ENCODE measurements at places on chromosomes 5 and 9.

GRCh38 chr5:39716532-39717028, 291.8 kb upstream of the DAB2 start:
- no peak for DNase-seq

DNA sequence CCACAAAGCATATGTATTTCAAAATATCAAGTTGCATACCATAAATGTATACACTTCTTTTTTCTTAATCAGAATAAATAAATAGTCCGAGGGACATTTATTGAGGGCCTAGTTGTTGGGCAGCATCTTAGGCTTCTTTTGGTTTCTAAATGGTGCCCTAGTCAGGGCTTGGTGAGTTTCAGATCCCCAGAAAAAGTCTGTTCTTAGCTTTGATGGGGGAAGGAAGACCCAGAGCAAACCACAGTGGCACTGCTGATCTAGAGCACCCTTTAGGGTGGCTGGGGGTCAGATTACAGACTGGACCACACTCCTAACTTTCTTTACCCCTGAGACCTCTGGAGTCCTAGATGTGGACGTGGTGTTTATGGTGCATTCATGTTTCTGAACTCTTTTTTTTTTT, 97.8 kb downstream of the C9orf152 start:
- no peak for DNase-seq

DNA sequence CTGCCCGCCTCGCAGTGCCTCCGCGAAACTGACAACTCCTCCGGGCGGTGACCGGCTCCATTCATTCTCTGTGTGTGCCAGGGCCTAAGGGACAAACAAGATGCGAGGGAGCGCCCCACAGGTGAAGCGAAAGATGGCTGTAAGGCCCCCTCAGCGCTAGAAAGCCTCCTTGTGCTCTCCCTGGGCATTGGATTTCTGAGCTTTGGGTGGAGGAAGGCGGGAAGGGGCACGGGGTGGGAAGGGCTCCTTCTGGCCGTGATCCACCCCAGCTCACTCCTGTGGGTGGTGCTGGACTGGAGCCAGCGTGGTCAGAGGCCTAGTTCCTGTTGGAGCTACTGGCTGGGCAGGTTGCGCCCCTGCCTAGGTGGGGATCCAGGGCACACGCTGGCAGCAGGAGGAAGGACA, 943 bp downstream of the GALNT12 start:
- no peak for DNase-seq

- DNase-seq: no peak
Observed at GRCh38 chr9:121876255-121876654, 216.9 kb downstream of the TTLL11 start.

GRCh38 chr5:68007451-68007850, 208.1 kb upstream of the PIK3R1 start:
- DNase-seq: no peak

GRCh38 chr5:96127538-96127937, 165.9 kb upstream of the ELL2 start:
- DNase-seq: no peak

GRCh38 chr5:172644266-172644665, 3.2 kb downstream of the NEURL1B start:
- no peak for DNase-seq

- no peak for DNase-seq
Observed at GRCh38 chr5:135977375-135977928, 22.7 kb upstream of the LECT2 start.

DNA sequence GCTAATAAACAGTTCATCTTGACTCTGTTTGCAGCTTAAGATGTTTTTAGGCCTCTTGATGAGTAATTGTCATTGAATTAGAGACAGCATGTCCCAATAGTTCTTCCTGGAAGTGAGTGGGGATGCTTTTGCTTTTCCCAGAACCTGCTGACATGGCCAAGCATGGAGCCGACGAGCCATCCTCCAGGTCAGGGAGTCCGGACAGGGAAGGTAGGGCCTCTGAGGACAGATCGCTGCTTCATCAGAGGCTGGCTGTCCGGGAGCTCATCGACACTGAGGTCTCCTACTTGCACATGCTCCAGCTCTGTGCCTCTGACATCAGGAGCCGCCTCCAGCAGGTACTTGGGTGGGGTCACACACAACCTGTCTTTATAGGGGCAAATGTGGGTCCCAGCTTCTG, 16.3 kb downstream of the ARHGEF37 start:
- no peak for DNase-seq

- DNase-seq: no peak
Observed at GRCh38 chr9:72864327-72864726, 88.5 kb downstream of the ALDH1A1 start.

GRCh38 chr9:136089697-136090045, 5.4 kb downstream of the NACC2 start:
- DNase-seq: no peak

GRCh38 chr9:136665704-136666371, 3.1 kb downstream of the EGFL7 start:
- no peak for DNase-seq

DNA sequence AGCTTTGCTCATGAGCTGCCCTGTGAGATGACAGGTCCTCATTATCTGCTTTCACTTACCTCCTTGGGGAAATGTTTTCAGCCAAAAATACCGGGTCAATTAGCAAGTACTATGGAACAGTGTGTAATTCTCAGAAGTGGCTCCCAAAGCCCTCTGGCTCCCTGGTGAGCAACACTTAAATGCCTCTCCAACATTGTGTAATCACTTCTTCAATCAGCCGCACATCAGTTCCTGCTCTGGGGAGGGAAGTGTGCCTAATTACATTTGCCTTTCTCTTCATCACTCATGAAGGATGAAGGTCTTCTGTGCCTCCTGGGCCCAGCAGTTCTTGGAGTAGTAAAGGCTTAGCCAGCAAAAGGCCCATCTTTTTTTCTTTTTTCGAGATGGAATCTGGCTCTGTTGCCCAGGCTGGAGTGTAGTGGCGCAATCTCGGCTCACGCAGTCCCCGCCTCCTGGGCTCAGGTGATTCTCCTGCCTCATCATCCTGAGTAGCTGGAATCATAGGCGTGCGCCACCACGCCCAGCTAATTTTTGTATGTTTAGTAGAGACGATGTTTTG, 23.1 kb downstream of the NIM1K start:
- no peak for DNase-seq

- DNase-seq: no peak
Observed at GRCh38 chr9:14089051-14089803, 224.7 kb downstream of the NFIB start.

DNA sequence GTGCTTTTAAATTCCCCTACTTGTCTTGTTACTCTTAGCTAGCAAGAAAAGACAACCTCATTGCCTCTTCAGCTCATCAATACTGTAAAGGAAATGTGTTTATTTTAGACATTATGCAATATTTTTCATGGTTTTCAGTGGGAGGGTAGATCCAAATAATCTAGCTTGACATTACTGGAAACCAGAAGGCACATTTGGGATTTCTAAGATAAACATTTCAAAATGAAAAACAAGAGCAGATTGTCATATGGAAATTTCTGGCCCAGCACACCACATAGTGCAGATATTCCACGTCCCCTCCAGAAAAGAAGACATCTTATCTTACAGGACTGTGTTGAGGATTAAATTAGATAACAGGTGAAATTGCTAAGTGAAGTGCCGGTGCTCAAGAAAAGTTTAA, 296.9 kb downstream of the MSX2 start:
- DNase-seq: no peak

DNA sequence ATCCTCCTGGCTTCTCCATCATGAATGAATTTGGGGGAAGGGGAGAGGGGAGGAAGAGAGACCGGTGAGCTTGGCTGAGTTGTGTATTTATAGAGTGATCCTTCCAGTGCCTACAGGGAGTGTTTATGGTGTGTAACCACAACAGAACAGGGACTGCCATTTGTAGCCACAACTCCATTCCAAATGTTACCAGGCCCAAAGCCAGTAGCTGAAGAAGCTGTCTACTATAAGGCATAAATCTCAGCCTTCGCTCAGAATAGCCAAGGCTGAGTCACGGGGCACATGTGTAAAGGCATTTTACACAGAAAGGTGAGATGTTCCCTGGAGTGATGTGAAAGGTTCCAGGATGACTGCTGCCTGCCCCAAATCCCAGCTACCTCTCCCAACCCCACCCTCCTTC, 2.5 kb downstream of the TMEM252 start:
- peak; percentile 31 for DNase-seq

DNA sequence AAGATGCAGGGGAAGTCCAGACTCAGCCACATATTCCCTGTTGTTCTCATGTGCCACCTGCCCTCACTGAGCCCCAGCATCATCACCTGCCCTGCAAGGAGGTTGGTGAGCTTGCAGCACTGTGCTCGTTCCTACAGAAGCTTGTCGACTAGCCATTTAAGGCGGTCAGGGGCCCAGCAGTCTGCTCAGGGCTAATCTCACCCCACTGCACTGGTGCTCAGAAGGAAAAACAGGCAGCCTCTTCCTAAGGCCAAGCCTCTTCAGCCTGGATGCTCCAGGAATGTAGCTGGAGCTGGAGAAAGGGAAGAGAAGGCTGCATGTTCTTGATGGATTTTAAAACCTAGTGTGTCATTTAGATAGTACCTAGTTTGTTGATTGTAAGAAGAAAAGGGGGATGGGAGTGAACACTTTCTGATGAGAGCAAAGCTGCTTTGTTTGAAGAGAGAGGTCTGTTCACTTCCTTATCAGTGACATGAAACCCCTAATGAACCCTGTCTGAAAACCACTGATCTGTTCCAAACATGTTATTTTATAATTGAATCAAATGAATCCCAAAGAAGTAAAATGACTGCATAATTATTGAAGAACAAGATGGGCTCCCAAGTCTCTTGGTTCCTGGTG, 10.6 kb upstream of the ASPN start:
- DNase-seq: no peak

DNA sequence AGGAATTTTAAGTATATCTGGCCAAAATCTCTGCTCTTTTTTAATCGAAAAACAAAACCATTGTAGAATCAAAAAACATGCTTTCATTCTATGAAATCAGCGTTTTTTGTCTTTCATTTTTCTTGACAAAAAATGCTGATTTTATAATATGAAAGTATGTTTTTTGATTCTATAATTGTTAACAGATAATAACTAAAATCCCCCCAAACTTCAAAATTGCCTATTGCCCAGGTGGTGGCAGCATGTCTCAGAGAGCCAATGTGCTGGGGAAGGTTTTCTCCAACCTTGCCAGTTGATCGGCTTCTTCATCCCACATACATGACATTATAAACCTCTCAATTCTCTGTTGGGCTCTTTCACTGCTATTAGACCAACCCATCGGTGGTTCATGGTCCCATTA, 5.1 kb upstream of the SMIM15 start:
- DNase-seq: no peak

DNA sequence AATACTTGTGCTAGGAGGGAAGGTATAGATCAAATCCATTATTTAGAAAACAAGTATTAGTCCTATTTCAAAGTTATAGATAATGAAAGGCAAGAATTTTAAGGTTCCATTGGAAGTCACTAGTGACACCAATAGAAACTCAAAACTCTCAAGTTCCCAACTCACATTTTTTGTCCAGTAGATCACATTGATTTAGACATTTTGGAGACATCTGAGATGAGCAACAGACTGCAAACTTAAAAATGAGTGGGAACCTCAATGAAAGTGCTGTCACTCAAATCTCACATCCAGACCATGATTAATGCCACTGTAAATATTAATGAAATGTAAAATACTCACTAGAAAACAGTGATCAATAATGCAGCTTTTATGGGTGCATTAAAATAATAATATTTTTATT, 405.0 kb downstream of the ENC1 start:
- DNase-seq: no peak

DNA sequence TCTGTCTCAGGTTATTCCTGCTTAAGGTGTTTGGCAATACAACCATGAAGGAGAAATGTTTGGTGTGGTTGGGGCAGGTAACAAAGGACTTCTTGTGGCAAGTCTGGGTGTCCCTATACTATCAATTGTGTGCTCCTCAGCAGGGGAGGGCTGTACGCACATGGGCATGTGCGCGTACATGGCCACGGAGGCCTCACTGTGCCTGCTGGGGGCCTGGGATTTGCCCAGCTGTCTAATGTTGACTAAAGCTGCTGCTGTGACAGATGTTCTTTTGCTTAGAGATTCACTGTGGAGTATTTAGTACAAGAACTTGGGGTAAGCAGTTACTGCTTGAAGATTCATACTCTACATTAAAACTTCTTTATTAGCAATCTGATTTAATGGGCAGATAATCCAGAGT, 97.5 kb downstream of the HSPA4 start:
- DNase-seq: no peak

DNA sequence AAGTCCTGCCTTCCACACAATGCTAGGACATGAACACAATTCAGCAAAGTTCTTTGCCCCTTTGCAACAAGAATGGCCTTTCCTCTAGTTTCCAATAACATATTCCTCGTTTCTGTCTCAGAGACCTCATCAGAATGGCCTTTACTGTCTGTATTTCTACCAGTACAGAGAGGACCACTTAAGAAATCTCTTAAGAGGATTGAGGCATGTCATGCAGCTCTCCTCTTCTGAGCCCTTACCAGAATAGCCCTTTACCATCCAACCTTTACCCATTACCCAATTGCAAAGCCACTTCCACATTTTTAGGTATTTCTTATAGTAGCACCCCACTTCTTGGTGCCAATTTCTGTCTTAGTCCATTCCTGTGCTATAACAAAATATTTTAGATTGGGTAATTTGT, 20.3 kb downstream of the TNPO1 start:
- DNase-seq: no peak

GRCh38 chr5:103624035-103624480, 61.5 kb upstream of the NUDT12 start:
- DNase-seq: no peak

GRCh38 chr9:86500031-86500430, 145.8 kb upstream of the TUT7 start:
- no peak for DNase-seq

GRCh38 chr9:121741228-121741918, 89.9 kb downstream of the DAB2IP start:
- DNase-seq: no peak

- no peak for DNase-seq
Observed at GRCh38 chr5:79021753-79022152, 36.6 kb upstream of the ARSB start.

- DNase-seq: no peak
Observed at GRCh38 chr9:34508463-34508862, 14.3 kb downstream of the ENHO start.

All from thoracic aorta (tissue), 2 donors.